ENCODE measurements at places on chromosomes 3 and 15.

DNA sequence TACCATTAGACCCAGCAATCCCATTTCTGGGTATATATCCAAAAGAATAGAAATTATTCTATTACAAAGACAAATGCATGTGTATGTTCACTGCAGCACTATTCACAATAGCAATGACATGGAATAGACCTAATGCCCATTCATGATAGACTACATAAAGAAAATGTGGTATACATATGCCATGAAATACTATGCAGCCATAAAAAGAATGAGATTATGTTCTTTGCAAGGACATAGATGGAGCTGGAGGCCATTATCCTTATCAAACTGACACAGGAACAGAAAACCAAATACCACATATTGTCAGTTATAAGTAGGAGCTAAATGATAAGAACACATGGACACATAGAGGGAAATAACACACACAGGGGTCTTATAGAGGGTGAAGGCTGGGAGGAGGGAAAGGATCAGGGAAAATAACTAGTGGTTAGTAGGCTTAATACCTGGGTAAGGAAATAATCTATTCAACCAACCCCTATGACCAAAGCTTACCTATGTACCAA, 366.8 kb downstream of the EDEM1 start:
- no peak for DNase-seq

DNA sequence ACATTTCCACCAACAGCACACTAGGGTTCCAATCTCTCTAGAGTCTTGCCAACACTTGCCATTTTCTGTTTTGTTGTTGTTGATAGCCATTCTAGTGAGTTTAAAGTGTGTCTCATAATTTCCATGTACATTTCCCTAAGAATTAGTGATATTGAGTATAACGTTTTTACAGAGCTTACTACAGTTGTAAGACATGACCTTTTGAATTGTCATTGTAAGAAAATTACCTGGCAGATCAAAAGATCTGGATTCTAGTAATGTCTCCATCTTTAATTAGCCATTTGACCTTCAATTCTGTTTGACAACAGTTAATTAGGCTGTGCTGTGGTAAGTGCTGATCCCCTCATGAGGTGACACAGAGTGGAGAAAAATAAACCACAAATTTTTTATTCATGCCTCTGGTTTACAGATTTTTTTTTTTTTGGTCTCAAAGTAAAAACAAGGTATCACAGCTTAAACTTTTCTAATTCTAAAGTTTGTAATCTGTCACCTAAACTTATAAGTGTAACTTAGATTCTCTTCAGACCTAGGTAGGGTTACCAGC, 20.9 kb downstream of the MCTP2 start:
- DNase-seq = no peak

DNA sequence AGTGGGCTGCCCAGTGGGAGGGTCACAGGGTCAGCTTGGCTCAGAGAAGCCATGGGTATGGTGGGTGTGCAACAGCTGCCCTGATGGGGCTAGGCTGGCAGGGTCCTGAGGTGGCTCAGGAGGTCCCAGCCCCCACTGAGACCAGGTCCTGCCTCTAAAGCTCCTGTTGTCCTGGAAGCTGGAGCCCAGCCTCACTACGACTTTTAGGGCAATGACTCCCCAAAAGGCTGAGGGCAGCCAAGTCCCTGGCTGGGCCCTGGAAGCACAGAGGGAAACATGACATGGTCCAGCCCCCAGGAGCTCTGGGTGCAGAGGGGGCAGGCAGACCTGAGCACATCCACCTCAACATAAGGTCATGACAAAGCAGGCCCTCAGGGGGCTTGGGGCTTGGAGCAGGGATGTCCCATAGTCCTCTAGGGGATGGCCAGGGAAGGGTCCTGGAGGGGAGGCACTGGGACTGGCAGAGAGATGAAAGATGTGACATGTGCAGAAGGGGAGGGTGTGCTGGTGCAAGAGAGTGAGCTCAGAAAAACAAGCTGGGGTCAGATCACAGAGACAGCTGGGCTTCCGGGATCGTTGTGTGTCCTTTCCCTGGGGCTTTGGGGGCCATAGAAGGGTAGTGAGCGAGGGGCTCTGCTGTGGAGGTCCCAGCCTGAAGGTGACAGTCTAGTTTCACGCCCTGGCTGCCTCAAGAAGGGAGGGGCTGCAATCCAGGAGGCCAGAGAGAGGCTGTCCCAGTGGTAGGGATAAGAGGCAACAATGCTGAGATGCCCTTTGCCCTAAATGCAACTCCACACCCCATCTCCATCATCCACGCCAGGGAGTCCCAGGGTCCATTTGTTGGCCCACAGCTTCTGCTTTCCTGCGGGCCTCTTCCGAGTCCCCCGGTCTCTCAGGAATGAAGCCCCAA, 639 bp upstream of the ITIH3 start:
- no peak for DNase-seq

- no peak for DNase-seq
These were observed 5.1 kb downstream of the DPH6 start for GRCh38 chr15:35540885-35541284.

DNA sequence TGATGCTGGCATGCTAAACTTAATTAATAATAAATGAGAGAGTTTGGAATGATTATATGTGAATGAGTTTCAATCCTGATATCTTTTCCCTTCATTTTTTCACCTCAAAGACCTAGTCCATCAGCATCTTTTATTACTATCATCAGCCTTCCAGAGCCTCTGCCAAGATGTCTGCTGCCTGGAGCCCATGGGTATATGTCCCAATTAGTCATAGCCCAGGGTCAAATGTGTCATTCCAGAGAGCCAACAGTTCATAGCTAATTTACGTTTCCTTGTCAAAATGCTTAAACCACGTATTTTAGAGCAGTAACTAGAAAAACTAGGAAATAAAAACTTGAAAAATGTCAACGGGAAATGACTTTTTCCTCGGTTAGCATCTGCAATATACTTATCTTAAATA, 457.9 kb downstream of the SI start:
- no peak for DNase-seq

DNA sequence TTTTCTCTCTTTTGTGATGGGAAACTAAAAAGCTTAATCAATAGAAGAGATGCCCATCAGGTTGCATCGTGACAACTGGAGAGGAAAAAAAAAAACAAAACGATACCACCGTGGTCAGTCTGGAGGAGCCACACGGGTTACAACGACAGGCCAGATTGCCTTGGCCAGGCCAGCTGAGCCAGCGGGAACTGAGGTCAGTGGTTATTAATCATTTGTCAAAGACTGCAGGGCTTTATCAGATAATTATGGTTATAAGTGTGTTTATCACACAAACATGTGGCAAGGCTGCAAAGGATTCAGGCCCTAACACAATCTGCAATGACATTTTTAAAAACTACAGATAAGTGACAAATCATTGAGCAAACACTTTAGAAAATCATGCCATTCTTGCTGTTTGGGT, 135.0 kb upstream of the FAM3D start:
- DNase-seq = no peak
